ENCODE measurements at places on chromosomes 2 and 18. TPM values are rescaled to one million over a fixed set of nuclear protein-coding genes. Genes with fewer than 3 reads are reported as not detected.

- DNase-seq = no peak
Observed at GRCh38 chr2:159989249-159989648, 73.2 kb downstream of the PLA2R1 start.

- DNase-seq = peak; percentile 29
Observed at GRCh38 chr18:21672521-21673267, 31.9 kb downstream of the ABHD3 start.

- DNase-seq = peak; percentile 56
Observed at GRCh38 chr18:28961669-28962228, 784.8 kb upstream of the CDH2 start.

DNA sequence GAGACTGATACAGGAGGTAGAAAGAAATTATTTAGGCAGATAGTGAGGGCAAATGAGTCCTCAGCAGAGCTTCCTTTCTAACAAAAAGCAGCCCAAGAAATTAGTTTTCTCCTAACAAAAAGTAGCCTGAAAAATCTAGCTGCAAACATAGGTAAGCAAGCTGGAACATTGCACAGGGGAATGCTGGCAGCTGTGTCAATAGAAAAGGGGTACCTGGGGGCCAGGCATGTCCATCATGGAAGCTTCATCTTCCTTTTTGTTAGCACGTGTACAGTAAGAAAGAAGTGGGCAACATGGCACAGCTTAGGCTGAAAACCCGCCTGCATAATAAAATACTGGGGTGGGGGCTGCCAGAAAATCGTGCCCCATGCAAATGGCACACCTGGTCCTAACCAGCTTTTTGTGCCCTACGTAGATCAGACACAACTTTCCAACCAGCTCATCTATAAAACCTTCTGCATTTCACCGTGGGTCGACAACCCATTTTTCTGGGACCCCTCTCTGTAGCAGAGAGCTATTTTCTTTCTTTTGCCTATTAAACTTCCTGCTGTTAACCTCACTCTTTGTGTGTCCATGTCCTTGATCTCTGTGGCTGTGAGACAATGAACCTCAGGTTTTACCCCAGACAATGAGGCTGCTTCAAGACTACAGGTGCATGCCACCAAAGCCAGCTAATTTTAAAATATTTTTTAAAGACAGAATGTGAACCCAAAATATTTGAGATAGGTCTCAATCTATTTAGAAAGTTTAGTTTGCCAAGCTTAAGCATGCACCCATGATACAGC, 6.6 kb upstream of the MTHFD2 start:
- DNase-seq = no peak

DNA sequence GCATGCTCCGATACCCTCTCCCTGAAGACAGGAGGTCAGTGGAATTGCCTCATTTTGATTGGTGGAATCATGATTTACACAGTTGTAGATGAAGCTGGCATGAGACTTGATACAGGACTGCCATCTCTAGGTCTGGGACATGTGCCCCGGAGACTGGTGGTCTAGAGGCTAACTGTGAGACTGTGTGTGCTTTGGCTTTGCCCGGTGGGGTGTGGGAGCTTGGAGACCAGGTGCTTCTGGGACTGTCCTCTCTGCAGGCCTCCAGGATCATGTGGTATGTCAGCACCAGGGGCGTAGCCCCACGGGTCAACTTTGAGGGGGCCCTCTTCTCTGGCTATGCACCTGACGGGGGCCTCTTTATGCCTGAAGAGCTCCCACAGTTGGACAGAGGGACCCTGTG, 2.7 kb downstream of the THNSL2 start:
- no peak for DNase-seq

DNA sequence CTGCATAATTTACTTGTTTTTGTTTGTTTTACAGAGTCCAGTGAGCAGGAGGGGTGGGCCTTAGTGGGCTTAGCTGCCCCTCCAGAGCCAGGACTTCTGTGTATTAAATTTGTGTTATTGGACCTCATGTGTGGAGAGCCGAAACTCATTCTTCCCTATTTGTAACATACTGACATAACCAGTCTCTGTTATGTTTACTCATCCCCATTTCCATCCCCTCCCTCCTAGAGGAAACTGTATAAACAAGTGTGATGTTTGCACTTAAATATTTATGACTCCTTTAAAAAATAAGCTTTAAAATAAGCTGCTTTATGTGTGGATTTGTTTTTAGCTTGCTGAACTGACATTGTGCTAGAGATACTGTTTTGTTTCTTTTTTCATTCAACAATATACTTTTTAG, 13.8 kb downstream of the ZNF512 start:
- no peak for DNase-seq

DNA sequence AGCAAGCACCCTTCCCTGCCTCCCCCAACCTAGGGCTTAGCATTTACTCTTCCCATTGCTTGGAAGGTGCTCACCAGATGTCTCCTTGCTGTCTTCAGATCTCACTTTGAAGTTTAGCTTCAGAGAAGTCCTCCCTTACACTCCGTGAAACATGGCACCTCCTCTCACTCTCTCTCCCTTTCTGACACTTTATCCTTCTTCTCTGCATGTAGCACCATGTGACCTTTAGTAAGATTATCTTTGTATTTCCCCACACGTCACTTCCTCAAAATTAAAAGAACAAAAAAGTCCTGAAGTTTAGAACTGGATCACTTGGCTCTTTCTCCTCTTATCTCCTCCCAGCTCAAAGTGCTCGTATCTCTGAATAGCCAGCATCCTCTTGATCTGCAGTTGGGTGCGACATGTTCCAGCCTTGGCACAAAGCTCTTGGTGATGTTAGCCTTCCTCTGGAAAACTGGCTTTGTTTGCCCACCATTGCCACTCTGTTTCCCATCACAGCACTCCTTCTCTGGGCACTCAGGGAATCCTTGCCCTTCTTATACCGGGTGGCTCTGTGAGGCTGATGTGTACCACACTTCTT, 40.6 kb upstream of the EPAS1 start:
- no peak for DNase-seq

DNA sequence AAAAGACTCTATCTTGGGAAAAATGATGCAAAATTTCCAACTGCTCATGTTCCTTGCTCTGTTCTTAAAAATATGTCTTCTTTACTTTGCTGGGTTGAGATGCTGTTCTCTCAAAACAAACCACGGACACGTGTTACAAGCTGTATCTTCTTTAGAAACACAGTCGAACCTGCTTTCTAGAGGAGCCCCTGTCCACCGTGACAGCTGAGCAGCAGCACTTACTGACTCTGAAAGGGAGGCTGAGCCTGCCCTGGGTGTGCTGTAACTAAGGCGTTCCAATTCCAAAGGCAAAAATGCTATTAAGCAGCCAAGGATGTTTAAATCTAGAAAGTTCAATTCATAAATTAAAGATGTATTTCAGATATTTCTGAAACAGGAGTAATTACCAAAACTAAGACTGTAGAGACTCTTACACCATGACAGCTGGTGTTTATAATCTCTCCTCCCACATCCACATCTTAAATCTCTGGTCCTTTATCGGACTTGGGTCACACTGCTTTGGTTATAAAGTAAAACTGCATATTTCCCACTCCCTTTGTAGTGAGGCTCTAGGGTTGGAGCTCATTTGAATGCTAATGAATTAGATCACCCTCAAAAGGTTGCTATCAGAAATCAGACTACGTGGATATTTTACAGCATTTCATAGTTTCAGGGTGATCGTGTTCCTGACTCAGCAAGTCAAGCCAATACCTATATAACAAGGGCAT, 281.2 kb upstream of the LYPD1 start:
- no peak for DNase-seq

GRCh38 chr2:99694331-99694730, 204.5 kb upstream of the REV1 start:
- DNase-seq = no peak

GRCh38 chr2:238667639-238668038, 180.2 kb upstream of the TWIST2 start:
- no peak for DNase-seq

DNA sequence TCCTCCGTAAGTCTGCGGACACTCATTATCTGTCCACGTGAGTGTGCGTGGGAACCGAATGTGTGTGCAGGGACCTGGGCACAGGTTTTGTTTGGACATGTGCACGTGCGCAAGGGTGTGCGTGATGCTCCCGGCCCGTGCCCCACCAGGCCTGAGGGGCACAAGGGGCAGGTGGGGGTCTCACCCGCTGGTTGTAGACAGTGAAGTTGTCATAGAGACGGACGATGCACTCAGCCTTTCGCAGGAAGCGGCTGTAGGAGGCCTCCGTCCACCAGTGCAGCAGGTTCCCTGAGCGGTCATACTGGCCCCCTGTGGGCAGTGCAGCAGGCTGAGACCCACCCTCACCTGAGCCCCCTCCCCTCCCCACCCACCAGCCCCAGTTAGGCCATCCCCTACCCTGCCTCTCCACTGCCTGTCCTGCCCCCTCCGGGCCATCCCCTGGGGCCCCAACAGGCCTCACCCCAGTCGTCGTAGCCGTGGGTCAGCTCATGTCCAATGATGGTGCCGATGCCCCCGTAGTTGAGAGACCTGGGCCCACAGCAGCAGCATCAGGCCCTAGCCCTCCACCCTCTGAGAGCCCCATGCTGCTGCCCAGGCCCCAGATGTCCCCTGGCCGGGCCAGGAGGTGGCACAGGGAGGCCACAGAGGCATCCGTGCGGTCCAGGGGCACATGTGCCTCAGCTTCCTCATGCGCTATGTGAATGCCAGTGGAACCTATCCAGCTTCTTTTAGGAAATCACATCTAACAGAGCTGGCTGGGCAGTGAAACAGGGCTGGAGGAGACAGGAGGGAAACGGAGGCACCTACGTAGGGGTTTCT, 6.1 kb downstream of the ECEL1 start:
- no peak for DNase-seq

GRCh38 chr2:117056376-117056748, 758.1 kb upstream of the DDX18 start:
- no peak for DNase-seq

- DNase-seq = peak; percentile 90
Observed at GRCh38 chr2:46179037-46179621, 118.1 kb upstream of the EPAS1 start.

DNA sequence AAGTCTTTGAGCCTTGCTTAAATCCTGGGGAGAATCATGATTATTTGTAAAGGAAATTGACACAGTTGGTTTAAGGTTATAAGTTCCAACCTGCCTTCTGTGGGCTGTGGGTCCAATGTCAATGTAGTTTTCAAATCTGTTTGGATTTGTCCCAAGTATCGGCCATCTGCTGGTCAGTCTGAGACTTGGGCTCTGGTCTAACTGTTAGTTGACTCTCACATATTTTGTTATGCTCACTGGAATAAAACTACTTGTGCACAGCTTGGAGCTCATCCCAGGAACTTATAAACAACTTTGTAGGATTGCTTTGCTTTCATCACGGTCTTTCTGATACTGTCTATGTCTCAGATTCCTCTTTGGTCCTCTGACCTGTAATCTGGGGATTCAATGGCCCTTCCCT, 1026.2 kb upstream of the ZEB2 start:
- no peak for DNase-seq

DNA sequence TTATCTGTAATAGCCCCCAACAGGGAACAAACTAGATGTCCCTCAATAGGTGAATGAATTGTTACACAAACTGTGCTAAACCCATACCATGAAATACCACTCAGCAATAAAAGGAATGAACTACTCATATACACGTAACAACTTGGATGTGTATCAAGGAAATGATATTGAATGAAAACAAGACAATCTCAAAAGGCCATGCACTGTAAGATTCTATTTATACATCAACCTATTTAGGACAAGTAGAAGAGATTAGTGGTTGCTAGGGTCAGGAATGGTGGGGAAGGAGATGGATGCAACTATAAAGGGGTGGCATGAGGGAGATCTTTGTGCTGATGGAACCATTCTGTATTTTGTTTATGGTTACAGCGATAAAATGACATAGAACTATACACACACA, 47.1 kb downstream of the KANSL3 start:
- no peak for DNase-seq

DNA sequence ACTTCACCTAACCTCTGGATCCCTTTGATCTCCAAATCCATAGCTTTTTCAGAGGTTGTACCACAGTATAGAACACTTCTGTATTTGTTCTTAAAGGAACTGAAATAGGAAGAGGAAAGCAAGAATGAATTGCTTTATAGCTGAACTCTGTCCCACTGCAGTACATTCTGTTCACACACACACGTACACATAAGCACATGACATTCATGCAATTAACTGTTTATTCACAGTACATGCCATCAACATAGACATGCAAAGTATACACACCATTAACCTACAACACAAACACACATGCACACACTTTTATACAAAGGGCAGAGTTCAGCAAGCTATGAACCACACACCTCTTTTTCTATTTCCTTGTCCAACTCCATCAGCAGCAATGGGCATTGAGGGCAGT, 43.2 kb downstream of the MRPL33 start:
- no peak for DNase-seq

The EML6 gene
- 0.17 TPM for total RNA-seq

The SPC25 gene
- total RNA-seq = 6.4 TPM

The ARHGEF4 gene
- total RNA-seq = 0.33 TPM

The KCNIP3 gene
- 0.51 TPM for total RNA-seq

The KYNU gene
- not detected for total RNA-seq

The TUBB8B gene
- 0.14 TPM for total RNA-seq

The KIAA2012 gene
- not detected for total RNA-seq
